ENCODE measurements at places on chromosomes 16 and 17. TPM values are rescaled to one million over a fixed set of nuclear protein-coding genes. Genes with fewer than 3 reads are reported as not detected.

NOTUM gene
- total RNA-seq: not detected

PYY gene
- total RNA-seq: not detected

HS3ST3A1 gene
- total RNA-seq: not detected

KRT33A gene
- total RNA-seq: not detected

IL17C gene
- not detected for total RNA-seq
